ENCODE measurements at places on chromosomes 7 and 10.

GRCh38 chr10:110524179-110524858 is 26.6 kb downstream of the DUSP5 start:
- no peak for DNase-seq

DNA sequence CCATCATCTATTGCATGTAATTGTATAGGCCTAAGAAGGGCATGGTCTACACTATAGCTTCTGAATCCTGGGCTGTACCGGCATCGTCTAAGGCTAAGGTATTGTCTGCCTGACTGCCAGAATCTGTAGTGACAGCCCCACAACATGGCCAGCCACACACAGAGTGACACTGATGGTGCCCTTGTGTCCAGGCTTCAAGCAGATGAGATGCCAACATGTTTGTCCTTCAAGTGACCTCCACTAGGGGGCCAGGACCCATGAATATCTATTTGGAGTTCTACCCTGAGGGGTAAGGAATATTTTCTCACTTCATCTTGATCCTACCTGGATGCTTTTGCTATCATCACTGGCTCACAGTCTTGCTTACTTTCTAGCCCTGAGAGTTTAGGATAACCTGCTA is 1.5 kb downstream of the CYP3A7 start:
- DNase-seq, result no peak

DNA sequence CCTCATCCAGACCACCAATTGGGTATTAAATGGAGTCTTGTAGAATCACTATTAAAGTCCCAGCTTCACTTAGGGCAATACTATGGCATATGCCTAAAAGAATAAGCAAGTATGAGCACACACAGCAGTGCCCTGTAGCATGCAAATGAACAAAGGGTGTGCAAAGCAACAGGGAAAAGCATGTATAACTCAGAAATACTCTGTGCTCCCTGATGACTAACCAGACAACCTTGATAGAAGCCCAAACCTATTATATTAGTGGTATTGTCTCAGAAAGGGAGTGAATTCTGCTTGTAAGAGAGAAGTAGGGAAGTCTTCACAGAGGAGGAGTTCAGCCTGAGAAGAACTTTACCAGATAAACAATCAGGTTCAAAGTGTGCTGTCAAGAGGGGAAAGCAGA is 131.2 kb downstream of the DGKI start:
- no peak for DNase-seq

- DNase-seq, result no peak
Observed at GRCh38 chr10:88735661-88736060, 24.2 kb upstream of the LIPN start.

DNA sequence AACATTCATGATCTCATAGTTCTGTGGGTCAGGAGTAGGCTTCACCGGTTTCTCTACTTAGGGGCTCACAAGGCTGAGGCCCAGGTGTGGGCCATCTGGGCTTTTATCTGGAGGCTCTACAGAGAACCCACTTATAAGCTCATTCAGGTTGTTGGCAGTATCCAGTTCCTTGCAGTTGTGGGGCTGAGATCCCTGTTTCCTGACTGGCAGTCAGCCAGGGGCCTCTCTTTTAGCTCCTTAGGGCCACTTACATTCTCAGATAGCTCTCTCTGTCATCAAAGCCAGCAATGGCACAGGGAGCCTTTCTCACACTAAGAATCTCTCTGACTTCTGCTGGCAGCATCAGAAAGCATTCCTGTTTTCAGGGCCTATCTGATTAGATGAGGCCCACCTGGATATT is 18.2 kb upstream of the HECTD2 start:
- no peak for DNase-seq

GRCh38 chr10:113397047-113397446 is 155.8 kb upstream of the HABP2 start:
- DNase-seq, result no peak

DNA sequence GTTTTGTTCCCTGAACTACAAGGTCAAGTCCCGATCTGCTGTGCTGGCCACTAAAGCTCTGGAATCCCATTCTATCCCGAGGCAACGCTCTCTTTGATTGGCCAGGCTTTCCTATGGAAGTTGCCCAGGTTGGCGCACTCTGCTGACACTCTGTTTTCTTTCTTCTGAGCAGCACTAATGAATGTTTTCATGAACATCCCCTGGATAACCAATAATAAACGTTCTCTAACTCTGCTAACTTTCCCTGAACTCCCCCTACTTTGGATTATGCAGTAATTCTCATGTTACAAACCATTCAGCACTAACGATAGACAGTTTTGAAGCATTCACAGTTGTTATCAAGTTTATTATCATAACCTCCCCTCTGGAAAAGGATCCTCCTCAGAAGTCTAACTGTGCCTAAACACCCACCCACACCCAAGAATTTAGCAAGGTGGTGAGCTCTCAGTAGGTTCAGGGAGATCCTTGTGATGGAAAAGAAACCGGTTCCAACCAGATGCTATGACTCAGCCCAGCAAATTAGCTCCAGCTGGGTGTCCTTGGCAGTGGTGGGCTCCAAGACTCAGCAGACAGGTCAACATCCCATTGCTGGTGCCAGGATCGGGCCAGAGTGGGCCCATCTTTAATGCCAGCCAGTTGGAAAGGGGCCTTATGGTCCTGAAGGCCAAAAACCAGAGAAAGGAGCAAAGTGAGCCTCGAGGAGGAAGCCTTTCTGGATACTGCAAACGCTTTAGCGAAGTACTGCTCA is 68.4 kb downstream of the CREB3L2 start:
- no peak for DNase-seq

DNA sequence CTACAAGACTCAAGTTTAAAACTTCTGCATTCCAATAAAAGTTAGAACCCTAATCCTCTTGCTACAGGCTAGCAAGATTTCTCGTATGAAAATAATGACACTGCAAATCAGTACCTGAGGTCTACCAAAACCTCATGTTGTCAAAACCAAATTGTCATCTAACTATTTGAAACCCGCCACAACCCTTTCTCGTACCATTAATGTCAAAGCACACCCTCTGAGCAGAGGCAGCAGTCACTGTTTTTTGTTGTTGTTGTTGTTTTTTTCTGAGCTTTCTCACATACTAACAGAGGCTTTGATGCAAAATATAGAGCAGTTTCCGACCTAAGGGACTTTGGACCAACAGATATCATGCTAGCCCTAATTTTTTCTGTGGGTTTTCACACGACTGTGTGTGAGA is 563.9 kb upstream of the C7orf33 start:
- DNase-seq, result no peak

GRCh38 chr10:63582690-63583089 is 61.5 kb downstream of the REEP3 start:
- no peak for DNase-seq

- no peak for DNase-seq
Observed at GRCh38 chr7:141704741-141705140, 2.8 kb upstream of the DENND11 start.

GRCh38 chr7:120431016-120431415 is 158.0 kb downstream of the KCND2 start:
- DNase-seq, result no peak

DNA sequence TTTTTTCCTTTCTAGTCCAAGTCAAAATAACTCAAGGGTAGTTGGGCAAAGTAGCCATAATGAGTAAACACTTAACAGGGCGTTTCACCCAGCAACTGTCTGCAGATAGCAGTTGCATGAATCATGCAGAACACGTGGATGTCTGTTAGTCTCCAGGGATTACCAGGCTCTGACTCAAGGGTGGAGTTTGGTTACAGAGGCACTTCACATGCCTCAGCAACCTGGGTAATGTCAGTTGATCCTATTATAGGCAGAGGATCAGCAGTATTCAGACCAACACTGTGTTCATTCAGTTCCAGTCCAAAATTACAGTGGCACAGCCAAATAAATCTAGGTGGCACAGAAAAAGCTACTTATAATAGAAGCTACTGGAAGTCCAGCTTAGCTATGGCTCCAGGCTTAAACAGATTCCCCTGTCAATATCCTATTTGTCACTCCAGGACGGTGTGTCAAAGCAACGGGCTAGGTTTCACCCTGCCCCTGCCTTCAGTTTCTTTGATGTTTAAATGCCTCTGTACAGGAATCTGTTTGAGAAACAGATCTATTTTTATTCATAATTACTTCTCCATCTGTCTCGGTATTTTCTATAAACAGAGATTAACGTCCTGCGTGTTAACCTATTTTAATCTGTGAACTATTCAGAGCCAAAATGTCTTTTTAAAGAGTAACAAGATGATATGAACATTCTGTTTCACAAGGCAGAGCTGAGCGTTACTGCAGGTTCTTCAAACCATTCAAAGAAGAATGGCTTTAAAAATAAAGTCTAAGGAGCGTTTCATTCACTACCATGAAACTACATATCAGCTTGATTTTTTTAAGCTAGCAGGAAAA is 162.6 kb upstream of the AKR1E2 start:
- peak; percentile 98 for DNase-seq

DNA sequence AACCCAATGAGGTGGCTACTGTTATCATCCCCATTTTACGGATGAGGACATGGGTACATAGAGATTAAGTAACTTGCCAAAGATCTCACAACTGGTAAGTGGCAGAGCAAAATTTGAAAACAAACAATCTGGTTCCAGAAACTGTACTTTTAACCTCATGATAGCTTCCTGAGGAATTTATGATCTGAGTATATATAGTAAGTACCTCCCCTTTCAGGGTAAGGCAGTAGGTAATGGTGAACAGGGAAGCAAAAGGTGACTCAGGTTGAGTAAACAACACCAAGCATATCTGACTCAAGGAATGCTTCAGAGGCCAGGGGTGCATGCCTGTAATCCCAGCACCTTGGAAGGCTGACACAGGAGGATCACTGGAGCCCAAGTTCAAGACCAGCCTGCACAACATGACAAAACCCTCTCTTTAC is 21.1 kb downstream of the KLLN start:
- no peak for DNase-seq

- no peak for DNase-seq
Observed at GRCh38 chr10:59900048-59900727, 6.2 kb downstream of the CCDC6 start.

DNA sequence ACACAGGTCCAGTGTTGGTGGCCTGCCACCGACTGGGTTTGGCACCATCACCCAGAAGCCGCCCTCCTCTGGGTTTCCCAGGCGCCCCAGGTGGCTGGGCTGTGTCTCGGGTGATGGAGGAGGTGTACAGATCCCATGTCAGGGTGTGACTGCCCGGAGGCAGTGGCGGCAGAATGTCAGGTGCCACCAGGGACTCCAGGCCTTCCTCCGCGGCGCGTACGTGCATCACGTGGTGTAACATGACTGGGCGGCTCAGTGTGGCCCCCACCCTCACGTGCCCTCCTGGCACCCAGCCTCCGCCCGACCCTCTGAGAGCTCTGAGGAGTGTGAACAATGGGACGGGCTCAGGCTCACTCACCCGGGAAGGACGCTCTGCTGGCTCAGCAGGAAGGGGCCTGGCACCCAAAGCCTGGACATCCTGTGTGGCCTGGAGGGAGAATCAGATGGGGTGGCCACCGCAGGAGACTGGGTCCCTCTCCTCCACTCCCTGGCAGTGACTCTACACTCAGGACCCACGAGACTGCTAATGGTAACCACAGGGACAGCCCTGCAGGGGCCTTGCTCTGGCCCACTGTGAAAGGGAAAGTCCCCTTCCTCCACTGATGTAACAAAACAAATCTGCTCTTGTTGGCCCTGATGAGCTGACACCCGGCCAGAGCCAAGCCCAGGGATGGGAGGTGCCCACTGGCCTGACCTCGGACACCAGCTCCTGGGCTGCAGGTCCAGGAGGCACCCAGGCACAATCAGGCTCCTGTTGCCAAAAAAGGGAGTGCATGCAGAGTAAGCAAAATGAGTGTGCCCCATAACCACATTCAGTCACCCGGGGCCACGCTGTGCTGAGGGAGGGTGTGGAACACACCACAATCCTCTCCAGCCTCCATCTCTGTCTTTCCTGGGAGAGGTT is 164.8 kb downstream of the PRKAG2 start:
- DNase-seq, result no peak

DNA sequence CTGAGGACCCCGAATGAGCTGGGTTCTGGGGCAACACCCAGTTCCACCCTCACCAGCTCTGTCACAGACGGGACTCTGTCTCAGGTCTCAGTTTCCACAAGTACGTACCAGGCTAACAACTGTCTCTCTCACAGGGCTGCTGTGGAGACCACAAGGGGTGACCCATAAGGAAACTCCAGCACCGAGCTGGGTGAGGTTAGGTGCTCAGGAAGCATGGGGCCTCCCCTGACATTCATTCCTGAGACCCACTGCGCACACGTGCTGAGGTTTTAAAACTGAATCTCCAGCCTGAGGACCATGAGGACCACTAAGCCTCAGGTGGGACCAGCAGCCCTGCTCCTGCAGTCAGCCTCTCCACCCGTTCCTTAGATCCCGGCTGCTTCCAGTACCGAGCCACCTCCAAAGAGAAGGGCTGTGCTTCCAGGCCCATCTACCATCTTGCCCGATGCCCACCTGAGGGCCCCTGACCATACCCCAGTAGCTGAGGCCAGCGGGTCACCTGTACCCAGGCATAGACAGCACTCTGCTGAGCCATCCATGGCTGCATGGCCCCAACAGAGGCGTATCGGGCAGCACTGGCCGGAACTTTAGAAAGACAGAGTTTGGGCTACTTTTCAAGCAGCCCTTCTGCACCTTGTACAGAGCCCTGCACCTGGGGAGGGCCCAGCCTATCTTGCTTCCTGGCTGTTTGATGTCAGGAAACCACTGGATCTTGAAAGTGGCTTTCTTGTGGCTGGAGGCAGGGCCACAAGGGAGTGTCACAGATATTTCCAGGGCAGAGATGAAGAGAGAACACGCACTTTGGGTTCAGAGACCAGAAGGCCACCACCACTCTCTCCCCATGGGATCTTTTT is 18.7 kb downstream of the HSPA12A start:
- DNase-seq, result no peak

DNA sequence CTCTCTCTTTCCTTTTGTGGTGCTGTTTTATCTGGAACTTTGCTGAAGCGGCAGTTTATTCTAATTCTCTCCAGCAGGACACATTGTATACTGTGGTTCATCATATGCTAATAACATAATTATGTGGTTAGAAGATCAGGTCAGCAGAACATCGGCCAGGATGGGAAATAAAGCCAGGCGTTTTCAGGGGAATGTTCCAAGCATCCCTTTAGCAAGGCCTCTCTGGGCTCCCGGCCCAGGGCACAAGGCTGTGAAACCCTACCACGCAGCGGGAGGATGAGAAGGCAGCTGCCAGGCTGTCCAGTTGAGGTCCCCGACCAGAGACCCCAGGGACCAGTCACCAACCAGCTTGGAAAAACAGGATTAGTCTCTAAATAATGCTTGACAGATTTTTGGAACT is 112.2 kb upstream of the GALNT17 start:
- no peak for DNase-seq

GRCh38 chr7:22333680-22334141 is 23.2 kb downstream of the RAPGEF5 start:
- no peak for DNase-seq

DNA sequence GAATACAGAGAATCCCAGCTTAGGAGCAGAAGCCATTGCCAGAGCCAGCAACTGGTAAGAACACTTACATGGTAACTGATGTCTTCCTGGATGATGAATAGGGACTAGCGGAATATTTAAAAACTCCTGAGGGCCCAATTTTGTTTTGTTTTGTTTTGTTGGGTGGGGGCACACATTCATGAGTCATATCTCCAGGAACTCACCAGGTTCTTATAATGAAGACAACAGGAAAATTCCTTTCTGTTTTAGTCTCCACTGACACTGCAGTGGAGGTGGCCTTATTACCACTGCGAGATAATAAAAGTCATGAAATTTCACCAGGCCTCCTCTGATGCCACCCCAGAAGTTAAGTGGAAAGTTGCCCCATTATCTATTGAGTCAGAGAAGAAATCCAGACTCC is 6.6 kb upstream of the CUZD1 start:
- no peak for DNase-seq

GRCh38 chr7:127657500-127657899 is 5.5 kb downstream of the SND1 start:
- DNase-seq, result no peak

GRCh38 chr10:118062798-118063238 is 16.1 kb upstream of the RAB11FIP2 start:
- no peak for DNase-seq

GRCh38 chr7:67950321-67951083 is 953.9 kb downstream of the TYW1 start:
- DNase-seq, result no peak

All from glomerular endothelial cell (primary cell).